ENCODE measurements at places on chromosomes 1 and 21. TPM values are rescaled to one million over a fixed set of nuclear protein-coding genes. Genes with fewer than 3 reads are reported as not detected.

DNA sequence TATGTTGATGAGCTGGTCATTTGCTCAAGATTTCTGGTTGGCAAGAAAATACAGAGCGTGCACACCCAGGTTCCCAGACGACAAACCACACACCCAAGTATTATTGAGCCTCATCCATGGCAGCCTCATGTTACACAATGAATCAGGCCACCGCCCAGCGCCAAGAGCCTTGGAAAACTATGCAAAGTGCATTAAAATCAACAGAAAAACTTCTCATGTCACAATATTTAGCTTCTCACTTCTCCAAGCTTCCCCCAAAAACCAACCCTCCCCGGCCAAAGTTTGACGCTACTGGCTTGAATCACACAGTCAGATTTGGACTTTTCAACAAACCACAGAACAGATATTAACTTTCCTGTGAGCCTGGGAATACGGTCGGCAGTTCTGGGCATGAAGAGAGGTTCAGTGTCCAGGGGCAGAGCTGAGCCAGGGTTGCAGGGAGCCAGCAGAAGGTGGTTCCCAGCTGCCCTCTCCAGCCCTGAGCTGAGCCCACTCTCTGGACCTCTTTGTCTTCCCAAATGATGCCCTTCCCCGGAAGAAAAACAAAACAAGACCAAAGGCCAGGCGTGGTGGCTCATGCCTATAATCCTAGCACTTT, 71.1 kb downstream of the SETD4 start:
- no peaks in the 10 kb centered on the region for H3K36me3 ChIP-seq
- H3K4me3 ChIP-seq: no peak overlapping the region

- DNase-seq: no peak
- H3K27ac ChIP-seq: no peak overlapping the region
- peaks cover 18% of the 10 kb centered on the region for H3K4me1 ChIP-seq
- H3K4me3 ChIP-seq: peak overlapping the region; percentile 71
These were observed 1.2 kb downstream of the OLIG1 start for GRCh38 chr21:33070998-33071769.

DNA sequence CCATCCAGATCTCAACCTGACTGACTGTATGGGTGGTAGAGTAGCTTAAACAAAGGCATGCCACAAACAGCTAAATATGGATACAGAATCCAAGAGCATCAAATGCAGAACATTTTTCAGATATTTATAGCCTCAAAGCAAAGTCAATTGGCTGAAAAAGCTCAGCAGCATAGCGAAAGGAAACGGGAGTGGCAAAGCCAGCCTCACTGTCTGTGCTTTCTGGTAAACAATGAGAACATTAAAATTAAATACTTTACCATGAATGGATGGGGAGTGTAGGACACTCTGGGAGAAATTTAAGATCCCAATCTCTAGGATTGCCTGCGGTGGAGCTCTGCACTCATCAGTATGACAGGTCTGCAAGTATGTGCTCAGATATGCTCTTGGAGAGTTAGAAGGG, 4.4 kb downstream of the RASAL2 start:
- DNase-seq: no peak
- no peak overlapping the region for H3K27ac ChIP-seq
- H3K27me3 ChIP-seq: peaks cover 20% of the 10 kb centered on the region
- peaks cover 2% of the 10 kb centered on the region for H3K4me1 ChIP-seq
- H3K4me3 ChIP-seq: no peak overlapping the region

Gene AIRE
- not detected for total RNA-seq

Gene VSIG8
- total RNA-seq: not detected

- no peak overlapping the region for H3K4me3 ChIP-seq
- peaks cover 21% of the 10 kb centered on the region for H3K27me3 ChIP-seq
- no peaks in the 10 kb centered on the region for H3K36me3 ChIP-seq
- H3K4me1 ChIP-seq: no peaks in the 10 kb centered on the region
- H3K27ac ChIP-seq: no peak overlapping the region
- DNase-seq: no peak
These were observed 30.3 kb upstream of the C1QA start for GRCh38 chr1:22606161-22606560.

GRCh38 chr1:41434748-41435449, 49.6 kb downstream of the EDN2 start:
- H3K27me3 ChIP-seq: peaks cover 24% of the 10 kb centered on the region
- no peaks in the 10 kb centered on the region for H3K36me3 ChIP-seq
- no peak overlapping the region for H3K4me3 ChIP-seq
- H3K27ac ChIP-seq: no peak overlapping the region

DNA sequence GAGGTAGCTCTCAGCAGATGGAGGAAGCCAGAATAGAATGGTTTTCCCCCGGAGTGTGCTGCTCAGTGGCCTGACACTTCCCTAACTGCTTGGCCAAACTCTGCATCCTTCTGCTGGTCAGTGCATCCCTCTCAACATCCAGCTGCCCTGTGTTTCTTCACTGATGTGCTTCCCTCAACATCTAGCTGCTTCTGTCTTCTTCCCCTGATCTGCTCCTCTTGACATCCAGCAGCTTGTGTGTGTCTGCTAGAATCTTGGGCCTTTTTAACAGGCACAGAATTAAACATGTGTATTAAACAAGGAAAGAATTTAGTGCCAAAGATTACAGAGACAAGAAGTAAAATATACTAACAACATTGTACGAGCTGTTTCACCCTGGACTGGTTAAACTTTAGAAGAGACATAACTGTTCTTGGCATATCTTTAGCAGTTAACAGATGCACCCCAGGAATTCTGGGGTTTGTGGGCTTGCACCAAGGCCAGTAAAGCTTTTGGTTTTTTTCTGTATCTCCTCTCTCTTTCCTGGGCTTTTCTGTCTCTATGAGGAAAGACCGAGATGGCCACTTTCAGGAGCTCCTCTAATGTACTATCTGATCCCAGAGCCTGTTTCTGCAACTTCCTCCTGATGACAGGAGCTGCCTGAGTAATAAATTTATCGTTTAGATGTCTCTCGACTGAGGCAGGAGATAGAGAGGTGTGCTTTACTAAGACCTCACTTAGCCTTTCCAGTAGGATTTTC, 34.8 kb upstream of the HSD3B1 start:
- H3K4me1 ChIP-seq: peaks cover 3% of the 10 kb centered on the region
- no peaks in the 10 kb centered on the region for H3K36me3 ChIP-seq
- H3K27ac ChIP-seq: no peak overlapping the region
- no peak overlapping the region for H3K4me3 ChIP-seq
- DNase-seq: no peak

Gene GRIK3
- not detected for total RNA-seq

Gene KPRP
- total RNA-seq: not detected

Gene INAVA
- total RNA-seq: 0.57 TPM

- peak; percentile 41 for DNase-seq
- peaks cover 11% of the 10 kb centered on the region for H3K27me3 ChIP-seq
- H3K4me1 ChIP-seq: peaks cover 32% of the 10 kb centered on the region
- peak overlapping the region; percentile 9 for H3K4me3 ChIP-seq
- peak overlapping the region; percentile 74 for H3K27ac ChIP-seq
These were observed 48.0 kb downstream of the ABCA4 start for GRCh38 chr1:94072840-94073522.

DNA sequence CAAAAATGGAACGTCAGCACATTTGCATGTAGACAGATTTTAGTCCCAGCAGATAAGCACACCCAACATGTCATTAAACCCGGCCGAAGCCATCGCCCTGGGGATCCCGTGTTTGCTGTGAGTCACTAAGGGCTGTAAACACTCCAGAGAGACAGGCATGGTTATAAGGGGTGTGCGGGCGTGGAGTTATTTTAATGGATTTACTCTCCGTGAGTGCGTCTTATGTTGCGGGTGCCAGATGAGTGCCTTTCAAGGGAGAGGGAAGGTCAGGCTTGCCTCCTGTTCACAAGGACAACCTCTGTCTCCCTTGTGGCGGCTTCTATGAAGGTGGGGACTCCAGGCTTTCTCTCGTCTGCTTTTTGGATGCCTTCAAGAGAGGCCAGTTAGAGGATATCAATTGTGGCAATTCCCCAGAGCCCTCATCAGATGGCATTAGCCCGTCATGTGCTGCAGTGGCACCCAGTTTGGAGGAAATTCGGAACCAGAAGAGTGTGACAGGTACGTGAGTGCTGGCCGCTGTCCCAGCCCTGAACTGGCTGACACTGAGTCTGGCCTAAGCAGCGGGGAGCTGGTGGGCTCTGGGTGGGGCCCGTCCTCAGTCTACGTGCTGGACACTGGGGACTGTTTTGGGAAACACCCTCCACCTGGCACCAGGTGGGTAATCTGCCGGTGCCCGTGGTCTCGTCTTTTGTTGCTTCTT, 223.8 kb upstream of the TMEM51 start:
- DNase-seq: no peak
- no peak overlapping the region for H3K4me3 ChIP-seq
- H3K4me1 ChIP-seq: peaks cover 7% of the 10 kb centered on the region
- no peak overlapping the region for H3K27ac ChIP-seq
- no peaks in the 10 kb centered on the region for H3K36me3 ChIP-seq
- H3K27me3 ChIP-seq: peaks cover 26% of the 10 kb centered on the region

Gene UTS2
- total RNA-seq: not detected

All from activated CD8-positive, alpha-beta T cell treated with anti-CD3 and anti-CD28 coated beads, Interleukin-2, amount 10 ng/mL, durations not matched to agents 7 days and 5 days (primary cell).